ENCODE measurements at places on chromosomes 12 and 14.

DNA sequence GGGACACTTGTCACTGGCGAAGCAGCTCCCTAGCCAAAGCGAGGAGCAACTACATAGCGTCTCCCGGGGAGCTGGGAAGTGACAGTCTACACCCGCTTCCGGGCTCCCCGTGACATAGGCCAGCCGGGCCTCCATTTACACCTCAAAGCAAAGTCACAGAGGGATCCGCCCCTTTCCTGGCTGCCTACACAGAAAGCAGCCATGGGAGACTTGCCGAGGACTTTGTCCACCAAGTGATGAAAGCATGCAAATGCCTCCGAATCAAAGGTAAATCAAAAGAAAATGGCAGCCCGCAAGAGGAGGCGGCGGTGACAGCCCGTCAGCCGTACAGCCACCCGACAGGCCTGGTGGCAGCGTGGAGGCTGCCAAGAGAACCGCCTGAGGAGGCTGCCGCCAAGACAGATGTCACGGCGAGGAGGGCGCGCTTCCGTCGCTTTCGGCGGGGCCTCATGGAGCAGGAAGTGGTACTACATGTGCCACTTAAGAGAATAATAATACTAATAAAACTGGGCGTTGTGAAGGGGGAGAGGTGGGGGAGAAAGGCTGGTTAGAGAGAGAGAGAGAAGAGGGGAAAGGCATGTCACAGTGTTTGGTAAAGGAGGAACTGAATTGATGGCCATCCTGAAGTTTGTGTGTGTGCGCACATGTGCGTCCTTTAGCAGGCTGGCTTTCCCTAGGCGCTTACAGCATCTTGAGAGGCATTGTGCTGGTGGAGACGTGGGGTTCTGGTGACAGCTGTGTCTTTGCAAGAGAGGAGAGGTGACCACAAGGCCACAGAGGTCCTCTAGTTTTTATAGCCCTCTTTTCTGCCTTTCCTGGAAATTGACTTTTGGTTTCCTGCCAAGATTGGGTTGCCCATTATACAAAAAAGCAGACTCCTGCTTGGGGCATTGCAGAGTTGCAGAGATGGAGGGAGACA is 661.7 kb downstream of the VRK1 start:
- peak; percentile 71 for DNase-seq

DNA sequence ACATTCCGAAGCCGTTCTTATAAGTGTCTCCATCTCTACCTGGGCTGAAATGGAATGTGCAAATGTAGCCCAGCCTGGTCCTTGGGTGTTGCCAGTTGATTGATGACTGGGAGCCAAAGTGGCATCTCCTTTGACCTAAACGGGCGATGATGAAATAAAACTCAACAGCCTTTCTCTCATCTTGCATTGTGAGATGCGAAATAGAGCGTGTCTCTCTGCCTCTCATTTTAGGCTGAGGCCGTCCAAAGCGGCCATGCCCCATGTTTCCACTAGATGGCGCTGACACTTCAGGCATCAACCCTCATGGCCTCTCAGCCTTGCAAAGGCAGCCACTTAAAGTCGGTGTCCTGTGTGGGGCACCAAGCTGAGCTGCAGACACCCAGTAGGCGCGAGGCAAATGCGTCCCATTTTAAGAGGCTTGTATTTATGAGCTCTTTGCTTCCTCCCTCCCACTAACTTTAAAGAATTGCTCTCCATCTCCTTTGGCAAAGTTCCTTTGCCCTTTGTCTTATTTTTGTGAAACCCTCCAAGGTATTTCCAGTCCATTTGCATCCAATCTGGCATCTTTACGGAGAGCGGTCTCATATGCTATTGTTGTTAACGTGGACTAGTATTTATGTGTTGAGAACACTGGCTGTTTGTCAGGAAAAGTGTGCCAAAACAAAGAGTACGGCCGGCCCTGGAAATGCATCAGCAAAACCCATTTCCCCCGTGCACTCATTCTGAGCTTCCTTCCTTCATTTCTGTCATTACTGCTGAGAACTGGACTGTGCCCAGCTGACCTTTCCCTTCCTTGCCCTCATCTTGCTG is 25.0 kb downstream of the GPRC5A start:
- DNase-seq, result peak; percentile 79

- DNase-seq, result no peak
These were observed 42.1 kb upstream of the CTDSP2 start for GRCh38 chr12:57888409-57889157.

GRCh38 chr12:107405436-107405835 is 280.2 kb upstream of the PWP1 start:
- no peak for DNase-seq

DNA sequence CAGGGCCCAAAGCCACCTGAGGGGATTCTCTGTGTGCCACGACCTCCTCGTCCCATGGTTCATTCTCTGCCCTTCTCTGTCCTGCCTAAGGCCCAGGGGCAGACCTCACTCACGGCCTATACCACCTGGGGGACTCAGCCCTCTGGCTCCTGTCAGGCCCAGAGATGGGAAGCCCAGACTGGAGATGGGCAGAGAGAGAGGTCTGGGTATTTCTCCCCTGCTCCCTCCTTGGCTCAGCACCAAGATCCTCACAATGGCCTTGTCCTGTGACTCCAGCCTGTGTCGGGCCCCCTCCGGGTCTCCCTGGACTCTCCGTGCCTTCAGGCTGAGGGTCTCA is 46.9 kb upstream of the BCL11B start:
- no peak for DNase-seq

- DNase-seq, result no peak
These were observed 2.0 kb downstream of the BHLHE41 start for GRCh38 chr12:26122681-26123481.

DNA sequence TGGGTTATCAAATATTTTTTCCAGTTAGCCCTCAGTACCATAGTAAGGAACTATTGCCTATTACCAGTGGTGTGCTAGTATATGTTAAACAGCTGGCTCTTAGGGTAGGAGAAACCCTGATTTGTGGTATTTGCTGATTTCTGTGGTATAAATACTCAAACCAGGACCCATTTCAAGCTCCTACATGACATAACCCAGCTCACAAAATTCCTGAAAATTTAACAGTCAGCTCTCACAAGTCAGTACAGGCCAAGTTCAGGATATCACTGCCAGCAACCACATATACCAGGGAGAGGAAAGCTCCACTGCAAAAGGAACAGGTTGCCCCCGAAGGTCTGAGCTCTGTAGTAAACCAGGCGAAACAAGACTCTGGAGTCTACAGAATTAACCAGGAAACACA is 315.3 kb downstream of the NOVA1 start:
- no peak for DNase-seq

GRCh38 chr14:38137005-38137404 is 70.7 kb upstream of the SSTR1 start:
- DNase-seq, result no peak

DNA sequence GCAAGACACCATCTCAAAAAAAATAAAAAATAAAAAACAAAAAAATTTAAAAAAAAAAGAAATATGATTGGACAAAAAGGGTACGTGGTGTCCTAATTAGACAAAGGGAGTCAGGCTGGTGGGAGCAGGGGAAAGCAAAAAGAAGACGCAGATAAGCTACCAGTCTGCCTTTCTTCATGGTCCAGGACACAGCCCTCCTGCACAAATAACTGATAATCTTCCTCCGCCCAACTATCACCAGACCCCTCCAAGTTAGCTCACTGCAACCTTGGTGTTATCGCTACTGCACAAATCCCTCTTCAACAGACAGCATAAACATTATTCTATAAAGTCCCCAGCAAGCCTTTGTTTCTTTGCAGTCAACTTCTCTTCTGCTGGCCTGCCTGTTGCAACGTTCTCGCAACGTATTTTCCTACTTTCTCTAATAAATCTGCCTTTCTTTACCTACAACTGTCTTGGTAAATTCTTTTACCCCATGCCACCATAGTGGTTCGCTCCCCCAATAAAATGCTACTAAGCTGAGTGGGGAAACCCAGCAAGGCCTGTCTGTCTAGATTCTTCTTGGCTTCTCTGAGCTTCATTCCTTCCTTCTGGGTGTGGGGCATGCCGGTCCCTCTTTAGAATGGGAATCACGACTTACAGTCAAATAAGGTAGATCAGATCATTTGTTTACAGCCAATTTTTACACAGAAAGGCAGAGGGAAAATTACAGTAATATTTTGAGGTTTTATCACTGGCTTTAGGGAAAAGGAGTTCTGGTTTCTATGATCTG is 14.6 kb upstream of the DNAL1 start:
- no peak for DNase-seq

- no peak for DNase-seq
These were observed 5.5 kb upstream of the PAX9 start for GRCh38 chr14:36655963-36656686.

DNA sequence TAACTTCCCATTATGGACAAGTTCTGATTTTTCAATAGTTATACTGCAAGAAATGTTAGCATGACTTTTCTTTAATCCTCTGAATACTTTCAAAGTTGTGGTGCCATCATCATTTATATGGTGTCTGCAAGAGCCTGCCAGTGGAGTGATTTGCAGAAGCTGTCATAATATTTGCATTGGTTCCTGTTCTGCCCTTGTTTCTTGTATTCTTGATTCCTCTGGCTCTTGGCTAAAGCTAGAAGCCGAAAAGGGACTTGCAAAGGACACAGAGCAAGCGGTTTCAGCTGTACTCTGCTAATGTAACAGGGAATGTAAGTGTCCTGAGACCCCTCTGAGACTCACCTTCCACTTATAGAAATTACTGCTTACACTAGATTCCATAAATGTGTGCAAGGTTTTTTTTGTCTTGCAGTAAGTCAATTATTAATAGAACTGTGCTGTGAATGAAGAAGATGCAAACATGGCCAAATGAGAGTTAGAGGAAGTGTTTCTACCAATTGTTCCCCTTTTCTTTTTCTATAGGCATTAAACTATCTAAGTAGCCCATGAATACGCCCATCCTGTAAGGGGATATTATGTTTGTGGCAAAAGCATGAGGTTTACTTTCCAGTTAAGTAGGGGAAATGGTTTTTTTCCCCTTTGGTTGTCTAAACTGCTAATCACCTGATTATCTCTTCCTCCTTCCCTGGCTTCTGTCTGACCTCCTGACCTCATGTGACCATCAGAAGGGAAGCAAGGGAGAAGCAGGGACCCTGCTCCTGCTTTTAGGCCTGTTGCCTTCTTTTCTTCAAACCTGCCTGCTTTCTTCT is 5.3 kb downstream of the DYRK4 start:
- no peak for DNase-seq

DNA sequence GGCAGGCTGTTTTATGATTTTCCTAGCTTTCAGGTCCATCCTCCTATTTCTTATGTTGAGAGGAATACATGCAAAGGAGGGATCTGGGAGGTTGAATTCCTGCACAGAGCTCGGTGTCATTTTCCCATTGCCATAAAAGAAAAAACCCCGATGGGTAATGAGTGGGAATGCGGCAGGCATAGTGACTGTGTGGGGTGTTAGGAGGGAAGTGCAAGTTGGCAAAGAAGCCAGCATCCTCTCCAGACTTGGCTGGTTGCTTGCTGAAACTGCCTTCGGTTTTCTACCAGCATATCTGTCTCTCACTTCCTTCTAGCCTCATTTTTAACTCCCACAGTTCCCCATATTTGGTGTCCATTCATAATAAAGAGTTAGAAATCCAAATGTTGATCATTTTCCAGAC is 1046.1 kb downstream of the SLC6A15 start:
- DNase-seq, result no peak
